ENCODE measurements at places on chromosomes 7 and 10. TPM values are rescaled to one million over a fixed set of nuclear protein-coding genes. Genes with fewer than 3 reads are reported as not detected.

GRCh38 chr10:126455766-126456405 lies 67.6 kb upstream of the ADAM12 start:
- DNase-seq = no peak

- no peak for DNase-seq
Measured at GRCh38 chr10:70918851-70919530, 30.6 kb upstream of the PCBD1 start.

DNA sequence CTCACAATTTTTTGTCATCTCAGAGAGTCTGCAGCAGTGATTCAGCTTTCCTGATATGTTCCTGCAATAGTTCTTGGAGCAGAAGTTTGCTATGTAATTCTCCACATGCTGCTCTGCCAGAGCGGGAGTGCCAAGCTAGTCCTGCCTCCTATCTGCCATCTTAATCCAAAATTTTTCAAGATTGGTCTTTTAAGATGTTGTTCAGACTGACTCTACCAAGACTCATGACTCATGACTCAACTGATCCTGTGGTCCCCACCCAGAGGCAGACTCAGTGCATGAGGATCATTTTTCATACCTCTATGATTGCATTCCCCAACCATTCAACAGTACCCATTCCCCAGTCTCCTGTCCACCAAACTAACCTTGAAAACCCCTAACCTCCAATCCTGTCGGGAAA lies 470.8 kb downstream of the INHBA start:
- no peak for DNase-seq

Gene CACNA2D1
- total RNA-seq = 18.8 TPM

DNA sequence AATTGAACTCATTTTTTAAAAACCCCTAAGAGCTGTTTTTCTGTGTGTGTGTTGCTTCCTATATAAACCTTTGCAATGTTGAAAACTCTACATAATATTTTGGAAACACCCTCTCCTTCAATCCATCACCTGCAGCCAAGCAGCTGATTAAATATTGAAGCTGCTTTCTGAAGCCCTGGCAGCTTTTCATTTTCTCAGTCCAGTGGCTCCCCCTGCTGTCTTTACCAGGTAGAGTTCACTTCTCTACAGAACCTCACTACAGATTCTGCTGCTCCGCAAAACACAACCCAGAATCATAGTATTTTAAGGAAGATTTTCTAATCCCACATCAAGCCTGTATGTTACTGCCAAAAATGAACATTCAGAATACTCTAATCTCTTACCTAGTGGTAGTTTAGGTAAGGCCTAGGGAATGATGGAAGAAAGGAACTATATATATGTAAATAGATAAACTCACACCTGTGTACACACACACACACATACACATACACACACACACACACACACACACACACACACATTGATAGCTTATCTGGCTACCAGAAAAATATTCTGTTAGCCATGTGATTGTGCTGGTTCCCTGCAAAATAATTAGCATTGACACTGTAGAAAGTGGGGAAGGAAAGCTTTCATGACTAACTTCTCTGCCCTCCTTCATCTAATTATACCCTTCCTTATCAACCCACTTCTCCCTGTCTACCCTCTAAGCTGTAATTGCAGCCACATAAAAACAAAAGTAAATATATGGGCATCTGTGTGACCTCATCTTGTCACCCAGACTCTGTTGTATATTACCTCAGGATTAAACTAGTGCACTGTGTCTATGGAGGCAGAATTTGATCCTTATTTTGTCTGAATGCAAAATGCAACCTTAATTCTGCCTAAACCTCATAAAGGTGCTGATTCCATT lies 229.5 kb upstream of the FZD1 start:
- DNase-seq = peak; percentile 14

DNA sequence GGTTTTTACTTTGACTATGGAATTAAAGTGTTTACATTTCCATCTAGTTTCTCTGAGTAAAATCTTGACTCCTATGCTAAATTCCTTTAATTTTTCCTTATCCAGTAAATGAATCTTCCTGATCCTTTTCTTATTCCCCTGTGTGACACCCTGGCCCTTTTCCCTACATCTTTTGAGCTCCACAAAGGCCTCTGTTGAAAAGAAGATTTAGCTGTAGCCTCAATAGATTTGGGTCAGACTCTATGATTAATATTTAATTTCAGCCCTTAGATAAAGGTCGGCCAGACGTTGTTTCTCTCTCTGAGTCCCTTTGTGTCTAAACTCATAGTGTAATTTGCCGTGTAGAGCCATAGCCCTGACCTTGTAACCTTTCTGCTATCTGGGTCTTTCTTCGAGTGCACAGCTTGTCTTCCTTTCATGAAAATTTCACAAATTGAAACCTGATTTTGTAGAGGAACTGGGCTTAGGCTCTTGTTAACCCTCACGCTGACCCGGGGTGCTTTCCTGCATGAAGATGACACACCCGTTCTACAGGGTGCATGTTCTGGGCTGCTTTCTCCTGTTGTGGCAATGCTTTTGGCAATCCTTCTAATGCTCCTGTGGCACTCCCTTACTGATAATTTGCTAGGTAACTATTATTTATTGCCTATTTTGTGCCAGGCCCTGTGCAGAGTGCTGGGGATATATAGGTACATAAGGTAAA lies 21.2 kb downstream of the LSMEM1 start:
- DNase-seq = no peak

Gene HEPACAM2
- not detected for total RNA-seq

Gene CALCR
- not detected for total RNA-seq

Gene MYL10
- not detected for total RNA-seq

Gene SNCG
- total RNA-seq = 42.3 TPM

DNA sequence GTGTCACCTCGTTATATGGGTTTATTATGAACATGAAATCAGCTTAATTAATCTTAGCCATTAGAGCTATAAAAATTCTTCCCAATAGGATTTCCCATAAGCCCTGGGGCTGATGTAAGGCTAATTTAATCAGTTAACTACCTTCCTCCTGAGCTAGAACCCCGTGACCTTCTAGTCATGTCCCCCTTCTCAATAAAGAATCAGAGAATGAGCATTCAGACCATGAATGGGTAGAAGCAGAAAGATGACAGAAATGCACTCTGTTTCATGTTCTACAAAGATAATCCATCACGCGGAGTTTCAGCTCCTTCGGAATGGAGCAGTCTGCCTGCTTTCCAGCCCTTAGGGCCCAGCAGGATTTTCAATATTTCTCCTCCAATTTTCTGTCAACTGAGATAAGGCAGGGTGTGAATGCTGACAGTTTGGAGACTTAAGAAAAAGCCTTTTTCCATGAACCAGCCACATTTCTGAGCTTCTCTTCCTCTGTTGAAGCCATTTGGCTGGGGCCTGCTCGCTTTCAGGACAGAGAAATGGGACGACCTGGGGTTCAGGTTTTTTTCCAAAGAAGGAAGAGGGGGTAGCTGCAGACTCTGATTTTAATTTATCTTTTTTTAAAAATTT lies 211.0 kb downstream of the NEBL start:
- no peak for DNase-seq

- DNase-seq = no peak
Measured at GRCh38 chr7:157818701-157819454, 482.1 kb downstream of the DNAJB6 start.

GRCh38 chr10:71727105-71727737 lies 7.6 kb upstream of the C10orf105 start:
- no peak for DNase-seq

Gene VWC2
- total RNA-seq = not detected

DNA sequence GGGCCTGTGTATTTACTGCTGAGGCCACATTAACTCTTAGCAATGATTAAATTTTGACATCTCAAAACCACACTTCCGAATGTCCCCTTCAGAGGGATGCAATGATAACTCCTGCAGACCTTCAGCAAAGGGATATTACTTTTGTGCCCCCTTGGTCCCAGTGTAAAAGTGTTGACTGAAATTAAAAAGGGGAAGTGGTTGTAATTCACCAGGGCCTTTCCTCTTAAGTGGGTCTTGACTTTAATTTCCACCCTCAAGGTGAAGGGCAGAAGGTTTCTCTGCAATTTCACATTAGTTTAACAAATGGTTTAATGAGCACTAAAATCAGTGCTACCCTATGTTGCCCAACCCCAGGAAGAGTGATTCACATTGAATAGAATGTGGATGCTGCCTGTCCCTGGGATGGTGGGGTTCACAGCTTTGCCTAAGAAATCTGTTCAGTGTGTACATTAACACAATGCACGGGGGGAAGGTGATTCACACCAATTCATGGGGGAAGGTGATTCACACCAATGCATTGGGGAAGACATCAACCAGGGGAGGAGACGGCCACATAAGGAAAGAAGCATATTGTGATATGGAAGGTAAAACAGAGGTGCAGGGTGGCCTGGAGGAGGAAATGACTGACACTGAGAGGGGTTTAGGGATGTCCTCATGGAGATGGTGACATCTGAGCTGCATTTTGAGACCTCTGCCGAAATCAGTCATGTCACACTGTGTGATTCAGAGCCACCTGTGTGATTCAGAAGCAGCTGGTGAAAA lies 19.4 kb upstream of the TNS3 start:
- DNase-seq = no peak

Gene EVX1
- total RNA-seq = not detected

GRCh38 chr10:103445767-103446567 lies 6.2 kb downstream of the CALHM2 start:
- DNase-seq = peak; percentile 39

DNA sequence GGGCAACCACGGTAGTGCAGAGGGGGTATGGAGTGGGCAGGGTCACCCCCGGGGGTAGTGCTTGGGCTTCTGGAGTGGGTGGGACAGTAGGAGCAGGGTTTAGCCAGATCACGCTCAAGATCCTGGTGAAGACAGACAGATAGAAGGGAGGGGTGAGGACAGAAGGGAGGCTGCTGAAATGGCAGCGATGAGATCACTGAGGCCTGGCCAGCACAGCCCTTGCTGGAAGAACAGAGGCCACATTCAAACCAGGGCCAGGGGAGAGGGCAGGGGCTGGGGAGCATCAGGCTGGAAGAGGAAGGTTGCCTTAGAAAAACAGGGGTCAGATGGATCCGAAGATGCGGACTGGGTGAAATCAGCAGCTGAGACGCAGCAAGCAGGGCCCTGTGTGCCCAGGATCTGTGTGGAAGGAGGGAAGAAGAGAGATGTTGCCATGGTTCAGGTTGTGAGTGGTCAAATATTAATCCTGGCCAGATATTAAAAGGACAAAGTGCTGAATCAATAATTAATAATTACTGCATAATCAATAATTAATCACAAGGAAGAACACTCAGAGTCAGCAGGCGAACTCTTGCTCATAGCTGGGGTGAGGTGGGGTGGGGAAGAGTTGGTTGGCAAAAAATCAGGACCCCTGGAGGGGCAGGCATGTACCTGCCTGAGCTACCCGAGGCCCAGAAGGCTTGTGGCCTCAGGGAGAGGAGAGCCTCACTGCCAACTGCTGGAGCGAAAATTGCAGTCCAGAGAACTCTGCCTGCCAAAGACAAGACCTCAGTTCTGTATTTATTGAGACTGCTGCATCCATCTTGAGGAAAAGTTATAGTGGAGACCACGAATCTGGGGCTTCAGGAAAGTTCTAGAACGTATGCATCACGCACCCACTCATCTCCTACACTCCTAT lies 105.7 kb downstream of the GRB10 start:
- no peak for DNase-seq

Gene STAG3
- 0.15 TPM for total RNA-seq

GRCh38 chr10:88672041-88672440 lies 7.8 kb downstream of the LIPF start:
- no peak for DNase-seq

Gene PBLD
- total RNA-seq = 5.2 TPM

Gene ATG9B
- total RNA-seq = 0.10 TPM

GRCh38 chr7:101896316-101896715 lies 78.9 kb downstream of the CUX1 start:
- no peak for DNase-seq

Gene EBF3
- 2.0 TPM for total RNA-seq

DNA sequence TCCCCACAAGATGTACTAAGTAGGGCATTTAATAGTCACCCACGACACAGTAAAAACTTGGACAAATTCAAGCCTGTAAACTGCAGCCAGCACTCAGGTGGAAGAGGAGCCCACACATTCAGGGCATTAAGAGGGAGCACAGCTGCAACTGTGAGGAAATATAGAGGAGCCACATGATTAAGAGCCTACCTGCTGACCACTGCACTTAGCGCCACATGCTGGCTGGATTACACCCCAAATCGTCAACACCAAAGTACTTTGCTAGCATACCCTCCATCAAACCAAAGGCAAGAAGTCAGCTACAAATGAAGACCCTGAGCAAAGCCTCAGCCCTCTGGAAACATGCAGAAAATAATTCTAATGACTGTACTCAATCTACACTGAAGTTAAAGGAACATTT lies 322.3 kb upstream of the PLXDC2 start:
- DNase-seq = no peak

Gene PRSS2
- 3.0 TPM for total RNA-seq

GRCh38 chr7:101582971-101583370 lies 46.1 kb downstream of the MYL10 start:
- no peak for DNase-seq

DNA sequence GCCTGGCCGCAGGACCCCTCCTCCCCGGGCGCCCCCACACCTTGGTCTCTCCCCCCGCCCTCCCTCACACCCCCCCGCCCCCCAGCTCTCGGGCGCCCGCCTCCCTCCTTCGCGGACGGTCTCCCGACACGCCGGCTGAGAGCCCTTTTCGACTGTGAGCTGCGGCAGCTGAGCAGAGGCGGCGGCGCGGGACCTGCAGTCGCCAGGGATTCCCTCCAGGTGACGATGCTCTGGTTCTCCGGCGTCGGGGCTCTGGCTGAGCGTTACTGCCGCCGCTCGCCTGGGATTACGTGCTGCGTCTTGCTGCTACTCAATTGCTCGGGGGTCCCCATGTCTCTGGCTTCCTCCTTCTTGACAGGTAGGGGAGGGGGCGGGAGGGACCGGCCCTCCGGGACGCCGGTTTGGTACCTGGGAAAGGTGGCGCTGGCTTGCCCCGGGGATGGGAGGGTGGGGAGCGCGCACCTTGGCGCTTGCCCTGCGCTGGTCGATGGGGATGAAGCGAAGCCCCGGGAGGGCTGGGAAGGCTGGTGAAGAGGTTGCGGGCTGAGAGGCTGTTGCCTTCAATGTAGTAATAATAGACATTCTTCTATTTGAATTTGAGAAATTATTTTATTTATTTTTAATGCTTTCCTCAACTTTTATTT lies at the start of gene BMPER:
BMPER (plus strand) TSS at position 151 of the 644 bp plus-strand sequence; CDS start at position 226, 75 bp downstream.
- DNase-seq = no peak

GRCh38 chr10:48790457-48791044 lies 105.9 kb downstream of the WDFY4 start:
- no peak for DNase-seq

- DNase-seq = no peak
Measured at GRCh38 chr7:27148031-27148755, 619 bp upstream of the HOXA6 start.

Gene HOXA4
- total RNA-seq = 6.8 TPM

Gene ORC5
- 32.3 TPM for total RNA-seq

Gene PTTG1IP2
- total RNA-seq = not detected

- DNase-seq = no peak
Measured at GRCh38 chr7:40749877-40750276, 615.1 kb downstream of the SUGCT start.

GRCh38 chr10:123485341-123485960 lies 180.7 kb upstream of the GPR26 start:
- DNase-seq = no peak

GRCh38 chr10:132508581-132509443 lies 28.8 kb upstream of the INPP5A start:
- no peak for DNase-seq

All from glomerular endothelial cell (primary cell).